ENCODE measurements at places on chromosomes 3 and 15.

GRCh38 chr15:79463043-79463780, 31.1 kb downstream of the MINAR1 start:
- DNase-seq: no peak

DNA sequence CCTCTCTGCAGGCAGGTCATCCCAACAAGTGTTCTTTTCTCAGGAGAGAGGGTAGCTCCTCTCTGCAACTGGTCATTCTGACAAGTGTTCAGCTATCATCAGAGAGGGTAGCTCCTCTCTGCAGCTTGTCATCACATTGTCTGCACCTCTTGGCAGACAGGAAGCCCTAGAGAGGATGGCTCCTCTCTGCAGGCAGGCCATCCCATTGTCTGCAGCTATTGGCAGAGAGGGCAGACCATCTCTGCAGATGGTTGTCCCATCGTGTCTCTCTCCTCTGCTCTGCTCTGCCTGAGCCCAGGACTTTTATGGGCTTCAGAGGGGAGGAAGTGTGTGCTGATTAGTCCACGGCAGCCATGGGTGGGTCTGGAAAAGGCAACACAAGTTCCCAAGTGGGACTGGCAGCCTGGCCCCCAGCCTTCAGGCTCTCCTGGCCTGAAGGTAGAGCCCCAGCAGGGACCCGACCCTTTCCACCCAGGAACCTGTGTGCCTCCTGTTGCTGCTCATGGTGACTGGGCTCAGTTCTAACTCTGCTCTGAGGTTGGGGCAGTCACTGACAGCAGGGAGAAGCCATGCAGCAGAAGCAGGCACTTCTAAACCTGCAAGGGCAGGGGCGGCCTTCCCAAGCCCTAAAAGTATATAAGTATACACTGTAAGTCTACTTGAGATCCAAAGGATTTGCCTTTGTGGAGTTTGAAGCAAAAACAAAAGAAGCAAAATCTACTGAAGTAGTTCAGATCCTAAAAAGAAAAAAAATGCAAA, 637.9 kb downstream of the PLOD2 start:
- DNase-seq: no peak

DNA sequence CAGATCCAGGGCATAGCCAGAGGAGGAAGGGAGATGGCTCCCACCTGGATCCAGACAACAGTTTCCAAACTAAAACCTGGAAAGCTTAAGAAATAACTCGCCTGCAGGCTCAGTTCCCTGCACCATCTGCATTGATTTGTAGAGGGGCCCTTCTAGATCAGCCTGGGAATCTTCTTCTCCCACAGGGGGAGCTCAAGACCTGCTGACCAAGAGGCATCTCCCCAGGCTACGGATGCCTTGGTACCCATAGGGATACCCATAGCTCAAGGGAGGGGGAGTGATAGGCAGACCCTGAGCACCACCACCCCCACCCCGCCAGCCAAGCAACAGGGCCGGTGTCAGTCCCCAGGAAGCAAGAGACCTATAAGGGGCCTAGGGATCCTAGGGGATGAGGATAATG, 28.0 kb upstream of the DCLK3 start:
- DNase-seq: peak; percentile 32

DNA sequence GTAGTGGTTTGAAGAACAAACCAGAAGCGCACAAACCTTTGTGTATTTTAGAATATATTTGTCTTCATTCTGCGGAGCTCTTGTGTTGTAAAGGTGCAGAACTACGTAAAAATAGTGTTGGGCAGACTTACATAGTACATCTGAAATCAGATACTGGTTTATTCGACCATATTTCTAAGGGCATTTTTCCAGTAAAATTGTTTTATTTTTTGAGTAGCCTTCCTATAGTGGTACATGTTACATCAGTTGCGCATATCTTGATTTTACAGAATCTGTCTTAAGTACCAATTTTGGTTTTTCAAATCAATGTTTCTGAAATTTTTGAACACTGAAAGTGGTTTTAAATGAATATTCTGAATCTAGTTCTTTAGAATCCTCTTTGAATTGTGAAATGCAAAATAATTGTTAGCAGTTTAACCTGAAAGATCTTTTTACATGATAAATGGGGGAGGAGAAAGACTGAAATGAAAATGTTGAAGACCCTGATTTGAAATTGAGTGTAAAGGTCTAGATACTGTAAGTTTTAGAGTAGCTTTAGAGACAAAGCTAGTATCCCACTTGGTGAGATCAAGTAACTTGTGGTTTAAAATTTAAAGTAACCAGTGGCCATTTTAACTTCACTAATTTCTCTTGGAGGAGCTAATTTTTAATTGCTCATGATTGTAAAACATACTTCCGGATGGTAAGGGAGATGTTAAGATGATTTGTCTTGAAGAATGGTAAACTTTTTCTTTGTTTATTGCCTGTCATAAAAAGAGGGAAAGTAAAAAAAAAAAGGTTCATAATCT, 15.5 kb upstream of the CHD2 start:
- DNase-seq: no peak

DNA sequence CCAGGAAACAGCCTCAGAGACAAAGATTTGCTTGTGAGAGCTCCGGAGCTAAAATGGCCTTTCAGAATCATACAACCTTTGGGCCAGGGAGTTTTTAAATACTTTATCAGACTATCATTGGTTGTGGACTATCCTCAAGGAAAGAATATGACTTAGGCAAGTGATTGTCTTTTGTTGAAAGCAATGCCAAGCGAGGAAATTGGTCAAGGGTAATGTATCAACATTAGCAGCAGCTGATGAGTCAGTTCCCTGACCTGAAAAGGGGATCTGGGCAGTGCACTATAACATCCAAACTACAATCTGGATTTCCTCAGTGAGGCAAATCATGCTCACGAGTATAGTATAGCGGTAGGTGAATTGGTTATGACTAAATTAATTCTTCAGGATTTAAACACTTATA, 303.6 kb downstream of the LSAMP start:
- DNase-seq: no peak

DNA sequence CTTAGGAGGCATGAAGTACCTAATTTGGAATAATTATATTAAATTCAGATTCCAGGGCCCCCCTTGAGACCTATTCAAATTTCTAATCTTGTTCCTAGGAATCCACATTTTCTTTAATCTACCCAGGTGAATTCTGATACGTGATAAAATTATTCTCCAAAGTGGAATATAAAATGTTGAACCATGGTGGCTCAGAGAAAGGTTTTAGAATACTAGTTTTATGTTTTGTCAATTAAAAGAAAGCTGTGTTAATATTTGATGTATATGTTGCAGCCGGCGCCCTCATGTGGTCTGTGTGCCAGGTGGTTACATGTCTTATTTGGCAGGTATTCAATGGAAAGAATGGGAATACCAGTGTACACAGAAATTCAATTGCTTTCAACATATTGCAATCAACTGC, 321.8 kb downstream of the FEZF2 start:
- no peak for DNase-seq

- DNase-seq: peak; percentile 56
Measured at GRCh38 chr15:47331829-47332393, 385.4 kb upstream of the SEMA6D start.

Measured in AG08396 (cell line).